Thoracic aorta (tissue), 2 donors: ENCODE measurements at places on chromosomes 1 and 21. TPM values are rescaled to one million over a fixed set of nuclear protein-coding genes. Genes with fewer than 3 reads are reported as not detected.

DNA sequence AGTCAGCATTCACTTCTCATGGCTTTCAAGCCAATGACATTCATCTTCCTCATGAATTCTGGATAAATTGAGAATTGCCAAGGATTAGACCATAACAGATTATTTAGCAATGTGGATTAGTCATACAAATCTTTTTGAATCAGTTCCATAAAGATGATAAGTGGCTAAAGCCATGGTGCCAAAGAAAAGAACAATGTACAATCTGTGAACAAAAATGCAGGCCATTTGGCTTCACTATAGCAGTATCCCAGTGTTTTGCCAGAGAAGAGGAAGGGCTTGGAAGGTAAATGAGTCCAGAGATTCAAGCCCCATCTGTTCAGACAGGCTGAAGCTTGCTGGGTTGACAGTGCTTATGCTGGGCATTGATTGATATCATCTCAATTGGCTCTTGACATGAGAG lies 376.4 kb upstream of the LRRC7 start:
- peak overlapping the region; percentile 8 for H3K4me3 ChIP-seq
- no peaks in the 10 kb centered on the region for H3K36me3 ChIP-seq
- peak overlapping the region; percentile 4 for H3K27ac ChIP-seq
- H3K4me1 ChIP-seq = peaks cover 7% of the 10 kb centered on the region
- DNase-seq = no peak

Gene COL8A2
- 126 TPM for total RNA-seq

DNA sequence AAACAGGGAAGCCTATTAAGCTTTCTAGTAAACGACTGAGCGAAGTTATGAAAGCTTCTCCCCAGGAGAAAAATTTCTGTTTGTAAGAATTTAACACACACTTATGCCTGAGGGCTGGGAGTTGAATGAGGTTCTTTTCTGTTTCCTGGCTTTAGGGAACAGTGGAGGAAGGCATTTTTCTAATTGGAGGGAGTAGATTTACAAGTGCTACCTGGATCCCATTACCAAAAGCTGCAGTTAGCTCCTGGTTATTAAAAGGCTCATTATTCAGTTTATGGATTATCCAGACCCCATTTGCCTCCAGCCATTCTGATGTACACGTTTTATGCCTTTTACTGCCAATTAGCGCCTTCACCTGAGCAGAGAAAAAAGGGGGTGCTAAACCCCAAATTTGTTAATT lies 7.5 kb downstream of the ST6GALNAC3 start:
- H3K27ac ChIP-seq = no peak overlapping the region
- no peak overlapping the region for H3K4me3 ChIP-seq
- H3K36me3 ChIP-seq = no peaks in the 10 kb centered on the region
- H3K4me1 ChIP-seq = no peaks in the 10 kb centered on the region

DNA sequence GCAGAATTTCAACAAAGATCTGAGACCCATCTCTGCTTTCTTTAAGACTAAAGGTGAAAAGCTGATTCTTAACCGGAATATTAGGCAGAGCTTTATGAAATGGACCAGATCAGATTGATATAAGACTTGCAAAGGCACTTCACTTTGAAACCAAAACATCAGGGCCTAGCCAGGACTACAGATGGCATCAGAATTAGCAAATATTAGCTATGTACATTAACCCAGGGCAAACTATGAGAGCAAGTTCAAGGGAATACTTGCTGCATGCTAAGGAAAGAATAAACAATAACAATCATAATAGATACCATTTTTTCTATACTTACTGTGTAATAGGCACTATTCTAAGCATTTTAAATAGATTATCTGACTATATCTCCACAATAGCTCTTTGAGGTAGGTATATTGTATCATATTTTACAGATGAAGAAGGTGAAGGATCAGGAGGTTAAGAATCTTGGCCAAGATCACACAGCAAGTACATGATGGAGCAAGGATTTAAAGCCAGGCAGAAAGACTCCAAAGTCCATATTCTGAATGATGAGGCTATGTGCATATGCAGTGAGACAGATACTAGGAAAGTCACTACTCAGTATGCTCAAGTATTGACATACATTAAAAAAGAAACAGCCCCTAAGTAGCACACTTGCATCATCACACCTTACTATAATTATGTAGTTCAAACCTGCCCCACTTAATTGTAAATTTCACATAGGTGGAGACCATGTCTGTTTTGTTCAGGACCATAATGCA lies 209.3 kb upstream of the PKN2 start:
- no peaks in the 10 kb centered on the region for H3K36me3 ChIP-seq
- DNase-seq = no peak
- no peak overlapping the region for H3K4me3 ChIP-seq
- no peaks in the 10 kb centered on the region for H3K27me3 ChIP-seq

DNA sequence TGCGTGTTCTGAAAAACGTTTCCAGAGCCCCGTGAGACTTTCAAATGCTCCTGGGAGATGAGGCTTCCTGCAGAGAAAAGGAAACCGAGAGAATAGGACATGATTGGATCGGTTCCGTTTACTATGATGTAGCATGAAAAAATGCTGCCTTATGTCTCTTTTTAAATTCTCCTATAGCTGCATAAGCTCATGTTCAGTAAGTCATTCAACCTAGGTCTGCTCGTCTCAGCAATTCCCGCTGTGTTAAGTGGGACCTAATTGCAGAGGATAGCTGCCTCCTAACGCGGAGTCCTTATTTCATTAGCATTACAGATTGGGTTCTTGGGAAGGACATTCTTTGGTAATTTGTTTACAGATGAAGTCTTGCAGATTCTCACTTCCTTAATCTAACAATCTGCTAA lies 165.3 kb downstream of the GALNT2 start:
- H3K27ac ChIP-seq = peak overlapping the region; percentile 91
- H3K36me3 ChIP-seq = no peaks in the 10 kb centered on the region
- peaks cover 57% of the 10 kb centered on the region for H3K4me1 ChIP-seq
- DNase-seq = no peak
- peak overlapping the region; percentile 43 for H3K4me3 ChIP-seq
